Hematopoietic multipotent progenitor cell treated with erythropoietin and hydrocortisone succinate and interleukin-3 and kit ligand, for 17 days (in vitro differentiated cells): ENCODE measurements at places on chromosomes 5 and 9.
A peak's percentile ranks its signal among the peaks of the same experiment; 100 is the strongest.

GRCh38 chr5:81520769-81521168 lies 126.8 kb upstream of the ACOT12 start:
- DNase-seq, result no peak

- DNase-seq, result peak; percentile 50
These were observed 106.2 kb downstream of the KLHL3 start for GRCh38 chr5:137629646-137630045.

GRCh38 chr9:65444943-65445342 lies 159.9 kb upstream of the FOXD4L5 start:
- no peak for DNase-seq

- no peak for DNase-seq
These were observed 100.9 kb downstream of the BOD1 start for GRCh38 chr5:173515526-173515925.

GRCh38 chr5:2149195-2149539 lies 266.4 kb upstream of the IRX4 start:
- no peak for DNase-seq

DNA sequence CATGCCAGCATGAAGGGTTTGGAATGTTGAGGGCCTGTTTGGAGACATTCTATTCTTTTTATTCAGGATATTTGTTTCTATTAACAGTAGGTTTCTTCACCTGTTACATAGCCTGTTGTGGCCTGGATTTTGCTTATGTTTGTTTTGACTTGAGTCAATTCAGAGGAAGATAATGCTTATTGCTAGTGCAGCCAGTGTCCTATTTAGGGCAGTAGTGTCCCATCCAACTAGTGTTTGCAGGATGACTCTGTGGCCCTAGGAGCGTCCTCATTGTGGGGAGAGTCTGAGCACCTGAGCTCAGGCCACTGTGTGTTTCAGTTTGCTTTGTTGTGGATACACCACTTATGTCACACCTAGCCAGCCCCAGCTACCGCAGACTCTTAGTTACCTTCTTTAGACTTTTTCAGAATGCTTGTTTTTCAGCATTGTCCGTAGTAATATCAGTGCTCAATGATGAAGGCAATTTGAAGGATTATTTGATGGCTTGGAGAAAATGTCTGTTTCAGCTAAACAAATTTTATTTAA lies 90.3 kb downstream of the ARHGEF28 start:
- no peak for DNase-seq
